ENCODE measurements at places on chromosomes 5 and 9.
A peak's percentile ranks its signal among the peaks of the same experiment; 100 is the strongest.

DNA sequence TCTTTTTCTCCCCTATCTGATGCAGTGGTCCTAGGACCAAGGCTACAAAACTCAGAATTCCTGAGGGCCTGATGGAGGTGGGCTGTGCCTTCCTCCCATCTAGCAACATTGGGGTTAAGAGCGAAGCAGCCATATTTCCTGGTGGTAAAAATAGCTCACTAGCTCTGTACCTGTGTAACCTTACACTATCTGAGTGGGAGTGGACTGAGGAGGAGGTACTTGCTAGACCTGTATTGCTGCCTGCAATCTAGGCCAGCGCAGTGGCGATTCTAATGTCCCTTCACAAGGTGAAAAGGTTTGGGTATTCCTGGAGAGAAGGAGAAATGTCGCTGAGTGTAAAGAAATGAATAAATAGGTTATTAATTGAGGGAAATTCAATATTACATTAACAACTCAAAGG, 80.2 kb upstream of the LIFR start:
- DNase-seq: no peak

DNA sequence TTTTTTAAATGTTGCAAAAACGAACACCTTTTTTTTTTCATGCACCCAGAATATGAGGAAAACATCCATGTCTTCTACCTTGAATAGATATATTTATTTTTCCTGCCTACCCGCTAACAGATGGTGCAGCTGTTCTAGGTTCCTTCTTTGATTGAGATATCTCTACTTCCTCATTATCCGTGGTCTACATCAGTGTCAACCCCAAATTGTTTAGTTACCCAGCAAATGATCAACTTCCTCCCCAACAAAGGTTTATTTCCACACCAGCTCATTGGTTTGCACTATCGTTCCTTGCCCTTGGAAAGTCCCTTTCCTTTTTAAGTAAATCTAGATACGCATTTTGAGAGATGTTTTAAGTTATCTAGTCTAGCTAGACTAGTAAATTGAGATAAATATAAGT, 166.4 kb downstream of the PRR16 start:
- peak; percentile 69 for DNase-seq

- no peak for DNase-seq
Measured at GRCh38 chr9:75175395-75175794, 87.1 kb downstream of the OSTF1 start.

DNA sequence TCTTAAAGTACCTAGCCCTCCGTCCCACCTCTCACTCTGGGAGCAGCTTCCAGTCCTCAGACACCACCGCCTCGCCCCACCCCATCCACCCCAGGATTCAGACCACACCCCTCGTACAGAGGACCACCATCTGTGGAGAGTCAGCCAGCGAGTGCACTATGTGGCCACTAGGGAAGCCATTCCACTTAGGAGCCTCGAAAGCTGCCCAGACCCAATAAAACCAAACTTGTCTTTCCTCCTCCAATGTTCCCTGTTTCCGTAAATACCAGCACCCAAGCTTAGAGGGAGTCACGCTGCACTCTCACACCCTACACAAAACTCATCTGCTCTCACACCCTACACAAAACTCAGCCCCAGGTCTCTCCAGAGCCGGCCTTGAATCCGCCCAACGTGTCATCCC, 1.9 kb downstream of the GCNT4 start:
- no peak for DNase-seq

GRCh38 chr5:140227046-140227445, 52.1 kb downstream of the CYSTM1 start:
- DNase-seq: no peak

DNA sequence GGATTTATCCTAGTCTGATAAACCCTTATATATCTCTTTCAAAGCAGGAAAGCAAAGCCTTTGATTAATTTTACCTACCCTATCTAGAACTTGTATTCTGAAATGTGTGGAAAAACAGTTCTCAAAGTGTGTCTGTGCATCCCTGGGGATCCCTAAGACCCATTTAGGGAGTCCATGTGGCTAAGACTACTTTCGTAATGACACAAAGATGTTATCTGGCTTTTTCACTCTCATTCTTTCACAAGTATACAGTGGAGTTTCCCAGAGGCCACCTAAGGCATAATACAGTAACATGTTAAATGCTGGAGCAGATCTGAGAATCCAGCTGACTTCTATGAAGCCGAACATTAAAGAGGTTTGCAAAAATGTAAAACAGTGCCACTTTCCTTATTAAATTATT, 54.3 kb upstream of the TNFSF15 start:
- DNase-seq: no peak

DNA sequence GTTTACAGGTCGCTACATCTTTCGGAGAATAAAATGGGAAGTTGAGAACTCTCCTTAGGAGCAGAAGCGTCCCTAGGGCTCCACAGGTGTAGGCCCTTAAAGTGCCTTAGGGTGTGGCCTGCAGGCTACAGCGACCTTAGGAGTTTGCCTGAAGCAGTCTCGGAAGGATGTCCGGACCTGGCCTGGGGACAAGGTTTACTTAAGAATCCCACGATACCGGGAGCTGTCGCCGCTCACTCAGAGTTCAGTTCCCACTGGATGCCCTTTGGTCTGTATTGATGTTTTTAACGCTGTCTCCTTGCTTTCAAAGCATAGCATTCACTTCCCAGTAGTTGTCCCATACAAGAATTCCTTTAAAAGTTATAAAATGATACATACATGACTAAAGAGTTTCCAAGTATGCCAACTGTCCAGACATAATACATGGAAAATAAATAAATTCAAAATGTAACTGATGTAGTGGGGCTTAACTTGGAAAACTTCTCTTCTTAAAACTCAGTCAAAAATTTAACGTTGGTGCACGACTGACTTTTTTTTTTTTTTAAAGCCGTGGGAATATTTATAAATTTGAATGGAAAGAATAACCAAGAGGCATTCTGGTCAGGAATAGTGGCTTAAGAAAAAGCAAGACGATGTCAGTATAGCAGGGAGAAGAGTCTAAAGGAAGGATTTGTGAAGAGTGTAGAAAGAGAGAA, 848 bp downstream of the RAD50 start:
- DNase-seq: peak; percentile 49

DNA sequence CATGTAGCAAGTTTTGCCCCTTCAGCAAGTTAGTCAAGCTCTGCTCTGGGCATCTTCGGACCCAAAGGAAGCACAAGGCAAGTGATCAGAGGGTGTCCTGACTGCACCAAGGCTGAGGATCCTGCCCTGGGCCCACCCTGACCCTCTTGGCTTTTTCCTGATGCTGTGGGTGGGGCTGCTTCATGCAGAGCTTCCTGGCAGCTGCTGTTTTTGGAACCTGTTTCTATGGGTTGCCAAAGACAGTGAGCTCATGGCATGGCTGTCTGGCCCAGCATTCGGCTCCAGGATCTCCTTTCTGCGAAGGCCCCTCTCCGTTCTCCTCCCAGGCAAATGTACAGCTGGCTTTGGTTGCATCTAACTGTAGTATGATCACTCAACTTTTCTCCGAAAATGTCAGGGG, 497.9 kb downstream of the ARHGEF28 start:
- DNase-seq: no peak

DNA sequence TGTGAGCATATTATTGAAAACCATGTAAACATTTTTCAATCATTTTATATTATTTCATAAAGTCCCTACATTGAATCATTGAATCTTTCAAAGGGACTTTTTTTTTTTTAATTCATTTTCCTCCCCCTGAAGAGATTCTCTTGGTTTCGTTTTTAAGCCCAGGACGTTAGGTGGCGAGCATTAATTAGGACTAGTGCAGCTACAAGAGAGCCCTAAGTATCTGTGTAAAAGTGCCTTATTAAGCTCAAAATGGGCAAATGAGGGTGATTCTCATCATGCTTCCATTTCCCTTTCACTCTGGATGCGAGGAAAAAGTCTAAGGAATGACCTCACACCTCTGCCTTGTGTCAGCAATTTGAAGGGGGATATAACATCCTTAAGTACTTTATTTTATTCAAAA, 517.9 kb upstream of the ITGA1 start:
- DNase-seq: no peak

DNA sequence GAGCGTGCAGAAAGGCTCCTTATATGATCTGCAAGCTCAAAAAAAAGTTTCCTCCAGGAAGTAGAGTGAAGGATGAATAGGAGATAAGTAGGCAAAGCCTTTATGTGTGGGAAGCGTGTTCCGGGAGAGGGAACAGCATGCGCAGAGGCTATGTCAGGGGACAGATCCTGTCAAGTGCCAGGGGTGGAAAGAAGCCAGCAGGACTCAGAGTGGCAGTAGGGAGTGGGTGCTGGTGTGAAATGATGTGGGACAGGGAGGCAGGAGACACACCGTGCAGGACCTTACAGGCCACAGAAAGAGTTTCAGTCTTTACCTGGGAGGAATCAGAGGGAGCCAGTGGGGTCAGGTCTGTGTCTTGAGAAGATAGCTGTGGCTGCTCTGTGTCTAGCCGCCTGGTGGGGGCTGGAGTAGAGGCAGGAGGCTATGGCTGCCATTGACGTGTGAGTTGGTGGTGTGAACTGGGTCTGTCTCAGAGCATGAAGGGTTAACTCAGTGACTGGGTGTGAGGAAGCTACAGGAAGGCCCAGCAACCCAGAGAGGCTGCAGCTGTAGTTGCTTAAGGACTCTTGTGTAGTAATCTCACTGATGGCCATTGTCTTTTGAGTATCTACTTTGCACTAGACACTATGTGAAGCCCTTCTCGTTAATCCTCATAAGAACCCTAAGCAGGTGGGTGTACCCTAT, 71.3 kb downstream of the PPARGC1B start:
- DNase-seq: peak; percentile 42

- no peak for DNase-seq
Measured at GRCh38 chr9:84621811-84622210, 47.7 kb upstream of the NTRK2 start.

DNA sequence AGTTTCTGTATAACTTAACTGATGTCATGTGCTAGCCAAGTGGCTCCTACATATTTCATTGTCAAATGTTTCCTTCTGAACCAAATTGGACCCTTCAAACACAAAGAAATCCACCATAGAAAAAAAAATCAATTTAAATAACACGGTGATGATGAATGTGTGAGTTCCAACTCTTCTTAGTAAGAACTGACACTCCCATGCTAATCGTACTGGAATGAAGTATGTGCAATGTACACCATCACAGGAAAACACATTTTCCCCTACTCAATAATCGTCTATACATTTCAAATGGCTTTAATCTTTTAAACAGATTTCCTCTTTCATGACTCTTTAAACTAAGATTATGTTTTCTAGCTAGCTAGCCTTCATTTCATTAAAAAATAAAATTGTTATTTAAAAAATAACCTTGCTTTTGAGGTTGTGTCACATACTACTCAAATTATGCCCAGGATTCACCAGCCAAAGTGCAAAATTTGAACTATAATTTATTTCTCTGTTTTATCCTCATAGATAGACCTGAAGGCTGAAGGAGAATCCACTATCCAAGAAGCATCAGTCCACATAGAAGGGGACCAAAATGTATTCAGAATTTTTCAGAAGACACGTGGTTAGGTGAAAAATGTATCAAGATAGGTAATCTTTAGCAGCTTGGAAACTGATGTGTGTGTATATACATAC, 131.0 kb upstream of the ITGA1 start:
- DNase-seq: no peak

GRCh38 chr9:127562279-127562796, 49.7 kb upstream of the STXBP1 start:
- DNase-seq: no peak

DNA sequence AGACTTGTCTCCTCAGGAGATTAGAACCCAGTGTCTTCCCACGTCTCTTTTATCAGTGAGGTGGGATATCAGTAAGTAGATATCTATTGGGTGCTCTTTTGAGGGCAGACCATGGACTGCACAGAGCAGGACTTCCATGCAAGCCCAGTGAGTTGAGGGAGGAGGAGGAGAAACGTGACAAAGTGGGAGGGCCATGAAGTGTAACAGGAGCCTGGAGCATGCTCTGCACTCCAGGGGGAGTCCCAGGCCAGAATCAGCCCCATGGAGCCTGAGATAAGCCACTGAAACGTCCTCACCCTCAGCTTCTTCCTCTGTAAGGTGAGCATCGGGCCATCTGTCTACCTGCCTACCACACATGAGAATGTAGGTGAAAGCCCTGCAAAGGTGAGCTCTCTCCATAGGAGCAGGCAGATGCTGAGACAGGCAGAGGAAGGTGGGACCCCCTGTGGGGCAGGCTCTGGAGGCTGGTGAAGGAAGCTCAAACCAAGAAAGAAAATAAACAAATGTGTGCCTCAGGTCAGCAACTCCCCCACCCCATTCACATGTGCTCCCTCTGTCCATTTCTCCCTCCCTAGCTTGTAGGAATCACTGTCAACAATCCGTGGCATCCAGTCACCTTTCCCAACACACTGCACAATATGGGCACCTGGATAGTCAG, 87.4 kb downstream of the NRG2 start:
- DNase-seq: no peak

DNA sequence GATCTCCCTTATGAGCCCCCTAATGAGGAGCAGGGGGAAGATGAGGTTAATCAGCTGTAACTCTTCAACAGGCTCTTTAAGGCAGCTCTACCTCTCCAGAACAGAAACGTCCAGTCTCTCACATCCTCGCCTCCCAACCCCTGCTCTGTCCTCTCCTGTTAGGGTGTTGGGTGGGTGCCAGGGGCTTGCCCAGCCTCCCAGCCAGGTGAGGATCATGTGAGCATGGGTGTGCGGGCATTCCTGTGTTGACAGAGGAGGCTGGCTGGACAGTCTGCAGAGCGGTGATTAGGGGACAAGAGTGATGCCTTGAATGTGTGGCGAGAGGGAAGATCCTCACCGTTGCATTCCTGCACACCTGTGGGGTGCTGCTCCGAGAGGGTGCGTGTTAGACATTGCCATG, 51.7 kb downstream of the CCDC180 start:
- no peak for DNase-seq

GRCh38 chr5:78983601-78984438, 1.3 kb downstream of the ARSB start:
- DNase-seq: no peak

GRCh38 chr9:65432051-65432450, 147.0 kb upstream of the FOXD4L5 start:
- DNase-seq: no peak

DNA sequence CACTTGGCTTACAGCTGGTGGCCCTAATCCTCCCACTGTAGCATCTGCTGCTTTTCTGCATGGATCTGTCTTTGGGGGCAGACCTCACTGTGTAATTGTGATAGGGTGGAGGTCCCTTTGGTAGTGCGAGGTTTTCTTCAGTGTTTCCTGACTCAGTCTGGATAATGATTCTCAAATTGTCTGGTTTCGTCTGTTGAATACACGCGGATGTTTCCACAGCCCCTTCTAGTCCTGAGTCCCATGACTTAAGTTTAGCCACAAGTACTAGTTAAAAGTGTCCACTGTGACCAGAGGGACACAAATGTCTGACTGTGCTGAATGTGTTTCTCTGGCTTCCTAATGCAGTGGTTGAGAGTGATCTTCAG, 70.5 kb downstream of the LMNB1 start:
- no peak for DNase-seq

GRCh38 chr5:158233735-158234322, 374.9 kb upstream of the CLINT1 start:
- peak; percentile 69 for DNase-seq

GRCh38 chr5:14417276-14417730, 164.3 kb upstream of the OTULINL start:
- DNase-seq: no peak

- DNase-seq: no peak
Measured at GRCh38 chr9:88319936-88320747, 68.1 kb upstream of the SPIN1 start.

All from MV-4-11 (cell line).